Heart left ventricle (tissue), 16 donors: ENCODE measurements at places on chromosomes 4 and X. TPM values are rescaled to one million over a fixed set of nuclear protein-coding genes. Genes with fewer than 3 reads are reported as not detected.

GPR34 gene
- total RNA-seq: 4.1 TPM

DNA sequence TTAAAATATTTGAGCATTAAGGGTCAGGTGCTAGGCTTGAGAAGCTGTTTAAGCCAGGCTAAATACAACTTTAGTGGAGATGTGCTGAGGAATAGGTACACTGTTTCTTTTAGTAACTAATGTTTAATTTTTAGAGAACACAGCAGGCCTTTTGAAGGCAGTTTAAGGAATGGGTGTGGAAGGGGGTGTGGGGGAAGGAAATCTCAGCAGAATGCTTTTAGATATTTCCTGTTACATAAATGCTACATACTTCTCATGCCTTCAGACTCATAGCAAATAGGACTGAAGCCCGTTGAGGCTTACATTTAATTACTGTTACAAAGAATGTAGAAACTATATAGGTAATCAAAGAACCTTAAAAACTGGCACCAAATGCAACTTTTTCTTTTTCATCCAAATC lies 66.3 kb downstream of the WWC2 start:
- peaks cover 20% of the 10 kb centered on the region for H3K4me1 ChIP-seq
- no peaks in the 10 kb centered on the region for H3K36me3 ChIP-seq
- no peak overlapping the region for H3K27ac ChIP-seq
- DNase-seq: no peak
- no peaks in the 10 kb centered on the region for H3K27me3 ChIP-seq

DNA sequence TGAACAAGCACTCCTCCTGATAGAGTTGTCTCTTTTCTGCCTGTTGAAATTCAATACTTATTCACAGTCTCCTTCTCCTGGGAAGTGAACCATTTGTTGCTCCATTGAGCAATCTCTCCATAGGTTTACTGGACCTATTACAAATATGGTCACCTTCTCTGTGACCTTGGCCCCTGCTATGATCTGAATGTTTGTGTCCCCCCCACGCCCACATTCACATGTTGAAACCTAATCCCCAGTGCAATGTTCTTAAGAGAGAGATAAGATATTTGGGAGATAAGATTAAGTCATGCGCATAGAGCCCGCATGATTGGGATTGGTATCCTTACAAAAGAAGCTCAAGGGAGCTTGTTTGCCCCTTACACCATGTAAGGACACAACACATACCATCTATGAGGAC lies 54.1 kb upstream of the GABRE start:
- no peaks in the 10 kb centered on the region for H3K36me3 ChIP-seq
- H3K4me3 ChIP-seq: no peak overlapping the region
- H3K27me3 ChIP-seq: no peaks in the 10 kb centered on the region
- no peak for DNase-seq
- H3K4me1 ChIP-seq: no peaks in the 10 kb centered on the region

KLHL8 gene
- 10.1 TPM for total RNA-seq

HMGN5 gene
- total RNA-seq: 0.65 TPM

DNA sequence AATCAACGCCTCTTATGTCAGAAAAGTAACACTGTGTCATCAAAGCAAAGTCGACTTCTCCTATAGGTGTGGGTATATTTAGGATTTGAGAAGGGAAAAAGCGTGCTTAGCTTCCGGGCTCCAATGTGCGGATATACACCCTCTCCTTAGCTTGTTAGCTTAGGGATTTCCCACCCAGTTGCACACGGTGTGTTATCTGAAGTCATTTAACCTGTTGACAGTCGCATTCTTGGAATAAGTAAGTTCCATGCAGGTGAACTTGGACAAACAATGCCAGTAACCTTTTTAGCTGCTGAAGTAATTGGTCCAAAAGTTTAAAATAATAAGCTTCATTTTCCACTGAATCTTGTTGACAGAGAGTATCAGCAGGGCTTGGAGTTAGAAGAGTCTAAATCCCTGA lies 113.7 kb downstream of the SHROOM3 start:
- DNase-seq: no peak
- H3K4me3 ChIP-seq: no peak overlapping the region
- H3K36me3 ChIP-seq: no peaks in the 10 kb centered on the region
- no peaks in the 10 kb centered on the region for H3K27me3 ChIP-seq
- no peaks in the 10 kb centered on the region for H3K4me1 ChIP-seq

DNA sequence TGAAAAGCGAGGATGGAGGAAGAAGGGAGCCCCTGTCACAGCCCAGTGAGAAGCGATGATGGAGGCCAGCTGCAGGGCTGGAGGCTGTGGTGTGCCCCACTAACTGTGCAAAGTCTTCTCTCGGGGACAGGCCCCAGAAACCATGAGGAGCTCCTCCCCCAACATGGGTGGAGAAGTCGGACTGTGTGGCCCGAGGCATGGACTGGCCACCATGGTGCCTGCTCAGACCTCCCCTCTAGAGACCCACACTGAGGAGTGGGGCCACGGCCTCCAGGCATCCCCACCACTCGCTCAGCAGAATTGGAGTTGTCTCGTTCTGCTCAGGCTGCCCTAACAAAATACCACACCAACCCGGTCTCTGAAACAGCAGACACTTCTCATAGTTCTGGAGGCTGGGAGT lies 12.2 kb upstream of the PDE6B start:
- no peaks in the 10 kb centered on the region for H3K36me3 ChIP-seq
- H3K27me3 ChIP-seq: peaks cover 2% of the 10 kb centered on the region
- DNase-seq: no peak

DNA sequence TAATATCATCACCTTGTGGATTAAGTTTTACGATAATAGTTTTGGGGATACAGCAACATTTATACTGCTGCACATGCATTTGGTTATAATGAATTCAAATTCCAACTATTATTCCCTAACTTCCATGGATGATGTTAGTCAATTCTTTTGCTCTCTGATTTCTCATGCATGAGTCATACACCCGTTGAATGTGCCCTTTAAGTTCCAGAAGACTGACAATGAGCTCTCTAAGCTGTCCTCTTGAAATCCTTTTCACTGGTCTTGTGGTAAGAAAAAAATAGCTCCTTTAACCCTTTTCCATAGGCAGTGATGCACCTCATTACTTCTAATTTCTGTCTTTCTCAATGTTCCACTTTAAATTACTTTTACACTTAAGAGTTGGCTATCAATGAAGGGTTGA lies 1095.2 kb upstream of the POU3F4 start:
- no peaks in the 10 kb centered on the region for H3K4me1 ChIP-seq
- DNase-seq: no peak
- H3K36me3 ChIP-seq: no peaks in the 10 kb centered on the region
- H3K27ac ChIP-seq: no peak overlapping the region

DNA sequence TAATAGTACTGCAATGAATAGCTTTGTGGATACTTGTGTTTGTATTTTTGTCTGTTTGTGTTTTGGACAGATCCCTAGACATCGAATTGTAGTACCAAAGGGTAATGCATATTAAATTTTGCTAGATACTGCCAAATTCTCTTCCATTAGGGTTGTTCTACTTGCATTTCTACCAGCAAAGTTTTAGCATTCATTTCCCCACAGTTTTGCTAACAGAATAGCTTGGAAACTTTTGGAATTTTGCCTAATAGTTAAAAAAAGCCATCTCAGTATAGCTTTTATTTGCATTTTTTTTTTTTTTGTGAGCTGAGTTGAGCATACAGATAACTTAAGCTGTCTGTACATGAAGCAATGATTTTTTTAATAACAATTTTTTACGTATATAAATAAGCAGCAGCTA lies 1084.9 kb downstream of the ADGRL3 start:
- H3K27me3 ChIP-seq: no peaks in the 10 kb centered on the region
- H3K4me3 ChIP-seq: no peak overlapping the region
- no peaks in the 10 kb centered on the region for H3K36me3 ChIP-seq
- H3K27ac ChIP-seq: no peak overlapping the region
- no peak for DNase-seq
